ENCODE measurements at places on chromosomes 1 and 21.

GRCh38 chr1:229162825-229163515 lies 107.9 kb upstream of the RAB4A start:
- no peak for DNase-seq

DNA sequence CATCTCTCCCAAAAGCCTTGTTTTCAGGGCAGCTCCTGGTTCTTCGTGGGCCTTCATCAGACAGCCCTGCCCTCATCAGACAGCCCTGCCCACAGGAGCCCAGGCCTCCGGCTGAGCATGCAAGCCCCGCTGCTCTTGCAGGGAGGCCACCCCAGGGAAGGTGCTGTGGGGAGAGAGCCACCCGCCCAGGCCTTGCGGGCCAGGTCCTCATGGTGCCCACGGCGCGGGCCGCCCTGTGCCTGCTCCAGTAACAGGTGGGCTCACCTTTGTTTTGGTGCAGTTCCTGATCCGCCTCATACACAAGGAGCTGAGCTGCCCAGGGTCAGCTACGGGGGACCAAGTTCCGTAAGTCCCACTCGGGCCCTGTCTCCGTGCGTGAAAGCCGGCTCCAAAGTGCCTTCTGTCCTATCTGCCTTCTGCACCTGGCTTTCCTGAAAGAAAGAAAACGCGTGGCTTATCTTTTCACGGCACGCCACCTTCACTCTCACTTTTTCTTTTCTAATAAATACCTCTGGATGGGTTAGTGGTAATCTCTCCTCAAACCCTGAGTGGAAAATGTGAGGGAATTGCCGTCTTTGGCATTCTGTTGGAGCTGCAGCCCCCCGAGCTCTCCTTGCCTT lies 65.9 kb downstream of the SLC37A1 start:
- DNase-seq = no peak

DNA sequence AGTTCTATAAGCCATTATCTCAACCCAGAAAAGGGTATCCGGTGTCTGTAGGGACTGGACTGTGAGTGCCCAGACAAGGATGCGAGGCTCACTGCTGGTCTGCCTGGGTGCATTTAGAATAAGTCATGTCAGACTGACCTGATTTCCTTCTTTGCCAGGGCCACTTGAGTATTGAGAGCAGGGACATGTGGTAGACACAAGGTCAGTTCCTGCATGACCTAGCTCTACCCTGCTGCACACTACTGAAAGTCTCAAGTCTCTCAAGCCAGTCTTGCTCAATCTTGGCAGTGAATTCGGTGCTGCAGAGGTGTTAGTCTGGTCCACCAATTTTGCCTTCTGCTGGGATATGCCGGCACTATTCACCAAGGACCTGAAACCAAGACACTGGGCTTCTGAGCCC lies 180.1 kb downstream of the C1orf94 start:
- no peak for DNase-seq

DNA sequence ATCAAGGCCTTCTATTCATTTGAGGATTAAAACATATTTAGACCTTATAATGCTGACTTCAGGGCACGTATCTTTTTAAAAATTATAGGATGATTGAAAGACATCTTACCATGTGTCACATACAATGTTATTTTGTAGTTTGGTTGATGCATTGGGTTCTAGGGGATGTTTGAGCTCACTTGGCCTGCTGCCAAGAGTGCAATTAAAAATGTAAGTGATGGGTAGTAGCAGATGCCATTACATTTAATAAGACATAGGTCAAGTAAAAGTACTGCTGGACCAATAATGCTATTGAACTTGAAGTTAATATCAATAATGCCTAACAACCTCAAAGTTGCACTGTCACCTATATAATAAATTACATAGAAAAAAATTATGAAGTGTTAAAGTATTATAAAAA lies 616.5 kb upstream of the RGS18 start:
- no peak for DNase-seq

- no peak for DNase-seq
Observed at GRCh38 chr1:10934150-10934818, 78.2 kb upstream of the TARDBP start.
